Smooth muscle cell of bladder (primary cell): ENCODE measurements at places on chromosomes 13 and 19. TPM values are rescaled to one million over a fixed set of nuclear protein-coding genes. Genes with fewer than 3 reads are reported as not detected.

IL12RB1 gene
- 0.14 and 0.18 TPM in 2 replicates for total RNA-seq

SMIM7 gene
- total RNA-seq: 52.8 and 59.4 TPM in 2 replicates

NANOS3 gene
- total RNA-seq: not detected in 2 replicates

FBXL12 gene
- 12.9 and 16.5 TPM in 2 replicates for total RNA-seq

TMC4 gene
- total RNA-seq: 0.09 and 0.28 TPM in 2 replicates

GPR18 gene
- not detected in 2 replicates for total RNA-seq

TEX29 gene
- total RNA-seq: 0.09 and 0.28 TPM in 2 replicates

FBN3 gene
- not detected in 2 replicates for total RNA-seq

SIGLEC9 gene
- total RNA-seq: 0.09 TPM in 1 of 2 replicates, not detected in the other

GAPDHS gene
- total RNA-seq: not detected in 2 replicates

USE1 gene
- total RNA-seq: 23.8 and 33.3 TPM in 2 replicates

C19orf38 gene
- total RNA-seq: 0.09 and 0.28 TPM in 2 replicates

C1QTNF9B gene
- 0.28 TPM in 2 replicates for total RNA-seq

AP1M2 gene
- total RNA-seq: not detected in 2 replicates

IZUMO4 gene
- total RNA-seq: 1.0 and 1.6 TPM in 2 replicates

RNF113B gene
- total RNA-seq: not detected in 2 replicates

PNMA8B gene
- total RNA-seq: 1.4 and 2.2 TPM in 2 replicates

KLK7 gene
- total RNA-seq: not detected in 2 replicates

DPF1 gene
- total RNA-seq: 0.55 and 0.57 TPM in 2 replicates

CYP4F8 gene
- total RNA-seq: 0.14 TPM in 1 of 2 replicates, not detected in the other

PLIN5 gene
- not detected in 2 replicates for total RNA-seq

PODNL1 gene
- total RNA-seq: 2.1 and 3.1 TPM in 2 replicates

ZNF296 gene
- not detected in 2 replicates for total RNA-seq

ZNF547 gene
- total RNA-seq: 4.6 and 5.2 TPM in 2 replicates

AZU1 gene
- 0.18 TPM in 1 of 2 replicates, not detected in the other for total RNA-seq

ETV2 gene
- 0.18 and 0.28 TPM in 2 replicates for total RNA-seq

NLRP4 gene
- not detected in 2 replicates for total RNA-seq

ZNF540 gene
- total RNA-seq: 0.28 and 1.2 TPM in 2 replicates

MIA gene
- total RNA-seq: 0.18 TPM in 1 of 2 replicates, not detected in the other

TEX26 gene
- 0.14 and 0.18 TPM in 2 replicates for total RNA-seq

OSCAR gene
- 0.14 and 0.18 TPM in 2 replicates for total RNA-seq

IFNL1 gene
- total RNA-seq: not detected in 2 replicates

PRSS57 gene
- not detected in 2 replicates for total RNA-seq

ZNF490 gene
- total RNA-seq: 7.7 and 8.9 TPM in 2 replicates

CYP2F1 gene
- total RNA-seq: not detected in 2 replicates
